ENCODE measurements at places on chromosomes 6 and 20.

DNA sequence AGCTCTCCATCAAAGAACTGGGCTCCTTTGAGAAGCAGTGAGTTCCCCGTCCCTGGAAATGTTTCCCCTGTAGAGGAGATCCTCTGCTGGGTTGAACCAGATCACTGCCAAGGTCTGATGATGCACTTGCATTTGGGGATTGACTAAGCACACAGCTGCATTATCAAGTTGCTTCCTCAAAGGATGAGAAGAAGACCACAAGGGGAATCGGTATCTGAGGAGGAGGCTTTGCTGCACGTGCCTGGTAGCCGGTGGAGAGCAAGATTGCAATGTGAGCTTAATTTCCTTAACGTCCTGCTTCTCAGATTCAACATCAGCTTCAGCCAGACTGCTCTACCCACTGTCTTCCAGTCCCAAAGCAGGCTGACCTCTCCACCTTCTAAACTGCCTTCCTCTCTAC is 128.8 kb upstream of the STMND1 start:
- DNase-seq: no peak

- DNase-seq: peak; percentile 73
These were observed 1.3 kb downstream of the TUBB start for GRCh38 chr6:30721198-30722024.

- DNase-seq: no peak
These were observed 95.8 kb upstream of the GCM1 start for GRCh38 chr6:53244399-53244931.

DNA sequence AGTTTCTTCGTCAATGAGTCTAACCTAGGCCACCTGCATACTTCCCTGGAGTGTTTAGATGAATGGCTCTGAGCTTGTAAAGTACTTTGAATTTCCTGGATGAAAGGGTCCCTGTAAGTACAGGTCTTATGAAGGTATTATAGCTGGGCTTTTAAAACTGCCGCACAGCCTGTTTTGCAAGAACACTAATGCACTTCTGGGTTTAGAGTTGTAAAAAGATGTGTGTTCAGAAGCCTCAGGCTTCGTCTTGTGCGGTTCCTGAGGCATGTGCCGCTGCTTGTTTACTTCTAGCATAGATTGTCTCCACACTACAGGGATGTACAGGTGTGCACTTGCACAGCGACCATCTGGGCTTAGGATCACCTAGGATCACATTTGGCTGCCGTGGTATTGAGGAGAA is 324.5 kb downstream of the SOX4 start:
- DNase-seq: no peak

GRCh38 chr6:34238585-34239499 is 2.2 kb downstream of the HMGA1 start:
- no peak for DNase-seq

DNA sequence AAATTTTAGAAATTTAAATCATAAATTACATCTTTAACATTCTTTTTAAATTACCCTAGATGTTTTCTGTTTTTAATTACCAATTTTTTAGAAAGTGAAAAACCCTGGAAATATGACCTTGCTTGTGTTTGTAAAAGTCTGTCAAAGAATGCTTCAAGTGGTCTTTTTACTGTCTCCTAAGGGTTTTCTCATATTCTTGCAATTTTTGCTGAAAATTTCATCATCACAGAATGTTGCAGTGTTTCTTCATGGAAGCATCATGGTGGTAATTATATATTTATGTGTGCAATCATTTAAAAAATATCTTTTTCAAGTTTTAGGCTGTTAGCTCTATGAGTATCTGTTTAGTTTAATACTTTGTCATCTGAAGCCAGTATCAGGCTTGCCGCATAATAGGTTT is 178.2 kb downstream of the HDGFL1 start:
- DNase-seq: no peak

- peak; percentile 76 for DNase-seq
These were observed 48.6 kb downstream of the TPD52L1 start for GRCh38 chr6:125201961-125202729.

GRCh38 chr20:42161228-42161829 is 543.2 kb upstream of the CHD6 start:
- DNase-seq: no peak

DNA sequence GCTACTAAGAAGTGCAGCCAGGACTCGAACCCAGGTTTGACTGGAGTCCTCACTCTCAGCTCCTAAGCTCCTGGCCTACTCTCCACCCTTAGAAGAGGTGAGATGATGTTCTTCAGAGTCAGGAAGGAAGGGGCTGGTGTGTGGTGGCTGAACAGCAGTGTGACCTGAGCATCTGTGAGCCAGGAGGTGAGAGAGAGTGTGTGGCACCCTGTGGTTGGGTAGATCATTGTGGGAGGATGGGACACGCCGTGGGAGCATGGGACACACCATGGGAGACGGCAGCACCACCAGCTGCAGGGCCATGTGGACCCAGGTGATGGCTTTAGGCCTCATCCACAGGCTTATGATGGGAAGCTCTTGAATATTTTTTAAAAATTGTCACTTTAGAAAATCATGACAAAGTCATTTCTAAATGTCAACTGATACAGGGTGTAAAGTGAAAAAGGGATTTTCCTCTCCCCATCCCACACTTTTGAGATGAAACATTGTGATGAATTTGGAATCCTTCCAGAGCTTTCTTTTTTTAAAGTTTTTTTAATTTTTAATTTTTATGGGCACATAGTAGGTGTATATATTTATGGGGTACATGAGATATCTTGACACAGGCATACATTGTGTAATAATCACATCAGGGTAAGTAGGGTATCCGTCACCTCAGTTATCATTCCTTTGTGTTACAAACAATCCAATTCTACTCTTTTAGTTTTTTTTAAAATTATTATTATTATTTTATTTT is 31.6 kb downstream of the SRC start:
- no peak for DNase-seq

DNA sequence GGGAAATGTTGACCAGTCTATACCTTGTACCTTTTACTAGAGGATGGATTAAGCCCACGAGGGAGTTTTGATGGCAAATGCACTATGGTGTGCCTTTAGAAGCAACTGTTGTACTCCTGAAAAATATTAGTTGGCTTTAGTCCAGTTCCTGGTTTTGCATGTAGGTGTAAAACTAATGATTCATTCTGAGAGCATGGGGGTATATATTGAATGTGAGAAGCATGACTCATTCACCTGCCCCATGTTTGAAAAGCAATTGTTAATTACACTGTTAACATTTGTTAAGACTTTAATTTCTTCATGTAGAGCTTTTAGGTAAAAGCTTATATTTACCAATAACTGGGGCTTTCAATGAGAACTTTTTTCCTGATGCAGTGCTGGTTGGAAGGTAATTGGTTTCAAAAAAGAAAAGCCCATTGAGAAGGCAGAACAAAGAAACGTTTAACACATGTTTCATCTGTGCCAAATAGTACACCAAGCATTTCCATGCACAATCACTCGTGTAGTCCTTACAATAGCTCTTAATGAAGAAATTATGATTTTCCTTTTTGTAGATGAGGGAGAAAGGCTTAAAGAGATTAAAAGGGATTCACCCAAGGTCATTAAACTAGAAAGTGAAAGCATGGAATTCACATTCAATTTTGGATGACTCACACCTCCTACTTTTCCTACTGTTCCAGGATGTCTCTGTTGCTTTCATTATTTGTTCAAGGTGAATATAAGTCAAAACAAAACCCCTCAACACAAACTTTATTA is 134.1 kb downstream of the CCDC170 start:
- peak; percentile 53 for DNase-seq

DNA sequence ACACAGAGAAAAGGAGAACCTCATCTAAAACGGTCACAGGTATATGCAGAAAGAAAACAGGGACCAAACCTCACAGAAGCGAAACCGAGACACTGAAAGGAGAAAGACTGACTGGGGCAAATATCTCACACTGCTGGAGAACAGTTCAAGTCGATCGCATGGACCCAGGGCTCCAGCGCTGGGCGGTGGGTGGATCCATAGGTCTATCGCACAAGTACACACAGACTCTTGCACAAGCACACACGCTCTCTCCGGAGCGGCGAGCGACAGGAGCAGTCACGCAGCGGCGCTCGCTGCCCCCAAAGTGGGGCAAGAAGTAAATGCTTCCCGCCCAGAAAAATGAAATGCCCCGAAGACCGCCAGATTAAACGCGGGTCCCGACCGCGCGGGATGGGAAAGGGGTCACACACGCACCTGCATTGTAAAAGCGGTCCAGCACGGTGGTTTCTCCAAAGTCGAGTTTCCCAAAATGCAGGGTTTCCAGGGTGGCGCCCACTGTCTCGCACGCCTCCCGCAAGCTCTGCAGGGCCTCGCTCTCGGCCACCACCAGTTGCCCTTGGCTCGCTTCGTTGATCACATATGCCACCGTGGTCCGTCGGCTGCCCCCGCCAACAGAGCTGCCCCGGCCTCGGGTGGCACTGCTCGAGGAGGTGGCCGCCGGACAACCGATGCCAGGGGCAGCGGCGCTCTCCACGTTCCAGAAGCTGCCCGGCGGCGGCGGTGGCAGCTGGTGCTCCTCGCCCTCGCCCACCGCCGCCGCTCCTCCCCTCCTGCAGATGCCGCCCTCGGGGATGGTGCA is 782 bp downstream of the MAP3K5 start:
- DNase-seq: no peak

DNA sequence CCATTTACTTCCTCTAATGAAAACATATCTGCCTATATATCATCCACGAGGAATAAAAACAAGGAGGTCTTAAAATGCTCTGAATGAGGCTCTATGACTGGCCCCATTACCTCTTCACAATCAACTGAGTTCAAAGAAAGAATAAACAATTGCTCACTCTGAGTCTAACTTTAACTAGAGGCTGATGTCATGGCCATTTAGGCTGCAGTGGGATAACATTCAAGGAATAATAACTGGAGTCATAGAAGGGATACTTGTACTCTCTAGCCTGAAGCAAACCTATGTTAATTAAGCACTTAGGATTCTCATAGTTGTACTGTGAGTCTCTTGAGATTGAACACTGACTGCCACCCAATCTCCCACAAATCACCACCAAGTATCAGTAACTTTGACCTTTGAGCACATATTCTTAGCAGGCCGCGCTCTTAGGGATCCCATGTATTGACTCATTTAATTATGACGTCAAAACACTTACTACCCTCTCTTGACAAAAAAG is 70.2 kb downstream of the PERP start:
- no peak for DNase-seq

- DNase-seq: peak; percentile 21
These were observed 7.6 kb downstream of the SLC44A4 start for GRCh38 chr6:31871046-31871659.

GRCh38 chr6:25057111-25057905 is 121.5 kb upstream of the RIPOR2 start:
- DNase-seq: no peak

DNA sequence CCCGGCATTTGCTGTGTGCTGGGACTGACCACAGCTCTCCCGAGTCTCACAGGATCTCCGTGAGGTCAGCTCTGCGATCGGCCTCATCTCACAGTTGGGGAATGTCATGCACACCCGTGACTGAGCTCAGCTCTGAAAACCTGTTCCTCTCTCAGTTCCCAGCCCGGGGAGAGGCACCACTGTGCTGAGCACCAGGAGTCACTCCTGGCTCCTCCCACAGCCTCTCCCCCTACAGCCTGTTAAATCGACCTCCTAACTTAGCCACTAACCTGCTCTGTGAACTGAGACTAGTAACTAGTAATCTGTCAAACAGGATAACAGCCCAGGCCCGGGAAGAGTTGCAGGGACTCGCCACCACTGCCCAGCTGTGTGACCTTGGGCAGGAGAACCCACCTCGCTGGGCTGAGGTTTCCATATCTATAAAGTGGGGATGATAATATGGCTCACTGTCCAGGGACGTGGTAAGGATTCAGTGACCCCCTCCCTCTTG is 20.1 kb upstream of the NOL4L start:
- no peak for DNase-seq

- DNase-seq: peak; percentile 99
These were observed 59.9 kb upstream of the MAP7 start for GRCh38 chr6:136609873-136610706.

GRCh38 chr6:105920071-105920470 is 166.1 kb upstream of the PRDM1 start:
- DNase-seq: no peak

DNA sequence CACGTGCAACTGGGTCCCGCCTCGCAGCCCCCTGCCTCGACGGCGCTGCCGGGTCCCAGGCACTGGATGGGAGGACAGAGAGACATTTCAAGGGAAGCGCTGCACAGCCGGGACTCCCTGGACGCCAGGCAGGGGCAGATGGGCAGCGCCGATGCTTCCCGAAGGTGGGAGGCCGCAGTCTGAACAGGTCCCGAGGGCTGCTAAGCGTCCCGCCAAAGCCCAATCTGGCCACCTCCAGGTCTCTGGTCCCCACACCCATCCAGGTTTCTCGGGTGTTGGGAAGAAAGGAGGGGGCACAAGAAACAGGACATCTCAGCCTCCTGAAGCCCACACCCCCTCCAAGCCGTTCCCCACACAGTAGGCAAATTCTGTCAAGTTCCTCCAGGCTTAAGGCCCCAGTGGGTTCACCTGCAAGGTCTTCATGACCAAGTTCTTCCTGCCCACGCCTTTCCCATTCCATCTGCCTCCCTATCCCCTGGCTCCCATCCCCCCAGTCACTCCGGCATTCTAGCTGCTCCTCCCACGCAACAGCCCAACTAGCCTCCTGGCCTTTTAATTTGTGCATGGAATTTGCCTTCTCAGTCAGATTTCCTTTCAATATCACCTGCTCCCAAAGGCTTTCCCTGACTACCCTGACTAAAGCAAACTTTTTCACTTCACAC is 5.4 kb upstream of the CPXM1 start:
- no peak for DNase-seq

DNA sequence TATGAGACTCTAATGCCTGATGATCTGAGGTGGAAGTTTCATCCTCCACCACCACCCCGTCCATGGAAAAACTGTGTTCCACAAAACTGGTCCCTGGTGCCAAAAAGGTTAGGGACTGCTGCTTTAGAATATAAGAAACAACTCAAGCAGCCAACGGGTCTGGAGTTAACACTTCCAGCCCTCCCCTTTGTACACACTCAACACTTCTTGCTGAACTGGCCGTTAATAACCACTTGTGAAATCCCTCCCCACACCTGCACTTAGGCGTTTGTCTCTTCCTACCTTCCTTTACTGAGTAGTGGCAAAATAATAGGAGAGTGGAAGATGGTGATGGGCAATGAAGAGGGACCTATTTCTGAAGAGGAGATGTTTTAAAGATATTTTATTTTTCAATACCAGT is 10.5 kb downstream of the SAYSD1 start:
- DNase-seq: no peak

GRCh38 chr6:158595223-158595622 is 35.3 kb downstream of the TMEM181 start:
- DNase-seq: no peak

Measured in A172 (cell line).